ENCODE measurements at places on chromosomes 1 and 21. TPM values are rescaled to one million over a fixed set of nuclear protein-coding genes. Genes with fewer than 3 reads are reported as not detected.

Gene BOLA1
- 11.6 TPM for total RNA-seq

Gene BSND
- total RNA-seq: 0.05 TPM

Gene OR2T33
- total RNA-seq: not detected

Gene CENPL
- 14.0 TPM for total RNA-seq

Gene LCE1F
- not detected for total RNA-seq

Gene PAQR6
- 1.6 TPM for total RNA-seq

Gene TFAP2E
- total RNA-seq: 1.9 TPM

Gene RAB42
- 0.20 TPM for total RNA-seq

Gene FCMR
- total RNA-seq: 146 TPM

Gene SLAMF9
- not detected for total RNA-seq

Gene URB2
- total RNA-seq: 21.8 TPM

Gene SHISAL2A
- 44.2 TPM for total RNA-seq

Gene HEYL
- total RNA-seq: not detected

Gene ITGB2
- 124 TPM for total RNA-seq
